ENCODE measurements at places on chromosomes 7 and 10.
A peak's percentile ranks its signal among the peaks of the same experiment; 100 is the strongest.

GRCh38 chr10:26468700-26469099 is 30.6 kb downstream of the APBB1IP start:
- DNase-seq: no peak

DNA sequence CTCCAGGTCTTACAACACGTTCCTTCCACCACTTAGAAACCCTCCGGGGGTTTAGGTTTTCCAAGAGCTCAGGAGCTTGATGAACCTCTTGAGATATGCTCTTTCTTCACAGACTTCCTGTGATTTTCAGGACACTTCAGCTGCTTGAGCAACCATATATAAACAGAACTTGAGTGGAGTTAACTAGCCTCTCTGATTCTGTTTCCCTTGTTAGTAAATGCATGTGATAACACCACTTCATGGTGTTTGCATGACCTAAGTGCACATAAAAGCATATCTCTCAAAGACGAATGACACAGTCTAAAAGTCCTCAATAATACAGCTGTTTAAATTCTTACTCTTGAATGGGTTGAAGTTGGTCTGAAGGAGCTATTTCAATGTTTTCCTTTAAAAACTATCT is 9.9 kb downstream of the PRR15 start:
- no peak for DNase-seq

DNA sequence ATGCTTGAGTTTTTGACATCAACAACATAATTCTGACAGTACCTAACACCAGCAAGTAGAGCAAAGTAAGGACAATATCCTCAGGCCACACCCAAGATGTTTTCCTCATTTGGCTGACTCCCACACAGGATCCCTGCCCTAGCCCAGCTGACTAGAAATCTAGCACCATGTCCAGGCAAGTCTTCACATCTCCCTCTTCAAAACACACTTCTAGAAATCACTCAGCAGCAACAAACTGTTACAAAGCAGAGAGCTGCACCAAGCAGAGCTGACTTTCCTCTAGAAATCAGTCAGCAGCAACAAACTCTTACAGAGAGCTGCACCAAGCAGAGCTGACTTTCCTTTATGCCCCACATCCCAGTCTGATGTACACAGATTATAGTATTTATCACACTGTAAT is 7.7 kb downstream of the TMEM168 start:
- DNase-seq: no peak

DNA sequence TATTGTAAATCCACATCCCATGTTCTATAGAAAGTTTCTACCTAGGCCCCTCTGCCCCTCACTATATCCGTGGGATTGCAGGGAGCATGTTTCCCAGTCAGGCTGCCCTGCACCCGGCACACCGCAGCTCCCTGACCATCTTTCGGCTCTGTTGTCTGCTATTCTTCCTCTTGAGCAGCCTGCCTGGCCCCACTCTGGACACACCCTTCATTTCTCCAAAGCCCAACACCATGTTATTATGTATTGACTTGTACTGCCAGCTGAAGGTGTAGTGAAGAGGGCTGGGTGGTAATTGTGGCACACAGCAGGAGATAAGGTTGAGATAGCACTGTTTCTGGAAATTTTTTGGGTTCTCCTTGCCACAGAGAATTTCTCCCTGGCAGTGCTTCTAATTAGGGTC is 9.8 kb downstream of the LRMDA start:
- no peak for DNase-seq

- DNase-seq: no peak
Measured at GRCh38 chr10:3813267-3813666, 28.3 kb upstream of the KLF6 start.

DNA sequence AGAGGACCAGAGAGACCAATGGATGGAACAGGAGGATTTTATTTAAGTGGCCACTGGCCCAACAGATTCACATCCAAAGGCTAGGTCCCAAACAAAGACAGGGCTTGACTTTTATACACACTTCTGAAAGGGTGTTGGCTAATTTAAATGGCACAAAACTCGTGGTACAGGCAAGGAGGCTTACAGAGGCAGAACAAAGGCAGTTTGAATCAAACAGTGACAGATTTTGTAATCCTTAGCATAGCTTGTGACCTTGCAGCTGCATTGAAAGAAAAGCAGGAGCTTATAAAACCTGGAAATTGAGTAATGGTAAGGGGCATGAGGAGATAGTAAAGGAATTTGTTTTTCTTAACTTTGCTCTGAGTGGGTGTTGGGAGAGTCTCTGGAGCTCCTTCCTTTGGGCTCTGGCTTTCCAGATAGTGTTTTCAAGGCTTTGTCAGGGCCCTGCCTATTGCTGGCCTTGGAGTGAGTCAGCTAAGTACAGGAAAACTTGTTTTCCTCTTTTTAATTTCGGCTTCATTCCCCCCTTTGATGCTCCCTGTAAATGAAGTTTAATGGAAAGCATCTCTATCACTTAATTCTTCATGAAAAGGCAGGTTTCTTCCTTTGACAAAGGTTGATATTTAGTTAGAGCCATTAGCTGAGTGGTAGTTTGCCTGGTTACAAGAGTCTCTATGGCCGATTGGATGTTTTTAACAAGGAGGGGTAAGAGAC is 96.9 kb downstream of the TRIM24 start:
- peak; percentile 12 for DNase-seq

DNA sequence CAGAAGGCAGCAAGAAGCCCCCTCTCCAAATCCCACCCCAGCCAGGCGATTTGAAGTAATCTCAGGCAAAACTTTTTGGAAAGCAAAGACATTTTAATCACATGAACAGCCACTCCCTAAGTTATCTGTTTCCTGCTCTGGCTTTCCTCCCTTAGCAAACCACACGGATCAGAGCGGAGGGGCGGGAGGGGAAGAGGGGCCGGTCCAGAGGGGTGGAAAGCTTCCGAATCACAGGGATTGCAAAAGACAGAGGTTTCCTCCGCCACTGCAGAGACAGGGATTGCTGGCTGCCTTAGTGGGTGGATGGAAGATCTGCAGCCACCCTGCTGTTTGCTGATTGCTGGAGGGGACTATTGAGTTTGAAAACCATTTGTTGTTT is 41.2 kb downstream of the ZCCHC24 start:
- DNase-seq: peak; percentile 55

DNA sequence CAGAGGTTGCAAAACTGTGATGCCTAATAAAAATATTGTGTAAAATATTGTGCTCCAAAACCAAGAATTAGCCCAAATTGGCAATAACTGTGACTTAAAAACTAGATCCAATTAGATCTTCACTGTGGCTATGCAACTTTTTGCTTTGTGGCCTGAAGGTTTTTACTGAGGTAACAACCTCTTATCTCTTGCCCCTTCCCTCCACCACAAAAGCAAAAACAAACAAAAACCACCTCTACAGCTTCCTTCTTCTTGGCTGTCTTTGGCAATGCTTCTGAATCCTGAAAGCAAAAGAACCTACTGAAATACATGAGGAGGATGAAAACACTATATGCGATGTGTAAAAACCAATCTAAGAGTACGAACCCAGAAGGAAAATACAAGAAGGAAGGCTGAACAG is 226.7 kb upstream of the MBL2 start:
- DNase-seq: no peak

- DNase-seq: no peak
Measured at GRCh38 chr7:461453-462172, 58.0 kb downstream of the PDGFA start.

DNA sequence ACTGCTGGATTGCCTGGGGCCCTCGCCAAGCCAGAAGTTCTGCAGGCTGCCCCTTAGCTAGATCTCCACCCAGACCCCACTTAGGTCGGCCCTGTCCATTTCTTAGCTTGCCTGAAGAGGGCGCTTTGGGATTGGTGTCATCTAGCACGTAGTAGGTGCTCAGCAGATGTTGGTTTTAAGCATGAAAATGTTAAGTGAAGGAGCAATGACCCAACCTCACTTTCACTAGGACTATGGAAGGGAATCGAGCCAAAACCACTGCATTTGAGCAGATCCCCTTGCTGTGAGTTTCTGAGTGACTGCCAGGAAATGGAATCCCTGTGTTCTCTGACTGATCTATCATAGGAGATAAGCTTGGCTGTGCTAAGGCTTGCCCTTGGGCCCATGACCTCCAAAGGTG is 131.7 kb upstream of the EEPD1 start:
- peak; percentile 17 for DNase-seq

- DNase-seq: no peak
Measured at GRCh38 chr10:51204066-51204465, 129.8 kb downstream of the PRKG1 start.

GRCh38 chr7:29242265-29242664 is 47.7 kb downstream of the CHN2 start:
- no peak for DNase-seq

DNA sequence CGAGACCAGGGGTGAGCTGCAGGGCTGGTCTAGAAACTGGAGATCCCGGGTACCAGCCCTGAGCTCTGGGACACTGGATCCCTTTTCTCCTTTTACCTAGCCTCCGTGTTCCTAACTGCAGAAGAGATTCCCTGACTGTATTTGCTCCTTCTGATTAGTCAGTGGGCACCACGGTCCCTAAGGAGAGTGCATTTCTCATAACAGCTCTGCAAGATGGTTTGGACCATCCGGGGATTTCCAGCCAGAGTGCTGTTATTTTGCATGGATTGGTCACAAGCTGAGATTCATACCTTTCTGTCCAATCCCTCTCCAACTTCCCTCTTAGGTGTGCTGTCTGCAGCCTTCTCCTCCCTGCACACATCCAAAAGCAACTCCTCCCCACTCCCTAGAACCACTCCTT is 122.6 kb downstream of the MYL10 start:
- DNase-seq: no peak

DNA sequence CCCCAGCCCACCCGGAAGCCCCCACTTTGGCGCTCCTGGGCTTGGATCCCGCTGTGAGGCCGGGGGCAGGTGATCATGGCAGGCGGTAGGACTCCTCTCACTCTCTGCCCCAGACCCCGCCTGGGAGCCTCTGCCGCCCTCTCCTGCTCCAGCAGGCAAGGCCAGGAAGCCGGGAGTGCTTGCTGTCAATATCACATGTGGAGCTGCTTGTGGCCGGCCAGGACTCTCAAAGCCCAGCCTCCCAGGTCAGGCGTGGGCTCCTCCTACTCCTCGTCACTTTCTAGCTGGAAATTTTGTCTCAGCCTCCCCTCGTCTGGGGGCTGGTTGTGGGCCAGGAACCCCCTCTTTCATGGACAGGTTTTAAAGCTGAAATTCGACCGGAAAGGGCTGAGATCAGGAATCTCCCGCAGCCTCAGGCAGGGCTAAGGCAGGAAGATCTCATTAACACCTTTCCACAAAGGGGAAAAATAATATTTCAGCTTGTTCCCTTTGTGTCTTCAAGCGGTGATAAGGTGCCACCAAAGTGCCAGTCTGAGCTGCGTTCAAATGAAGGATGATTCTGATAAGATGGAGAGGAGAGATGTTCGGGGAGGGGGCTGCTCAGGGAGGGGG is 273.6 kb upstream of the PODXL start:
- no peak for DNase-seq

DNA sequence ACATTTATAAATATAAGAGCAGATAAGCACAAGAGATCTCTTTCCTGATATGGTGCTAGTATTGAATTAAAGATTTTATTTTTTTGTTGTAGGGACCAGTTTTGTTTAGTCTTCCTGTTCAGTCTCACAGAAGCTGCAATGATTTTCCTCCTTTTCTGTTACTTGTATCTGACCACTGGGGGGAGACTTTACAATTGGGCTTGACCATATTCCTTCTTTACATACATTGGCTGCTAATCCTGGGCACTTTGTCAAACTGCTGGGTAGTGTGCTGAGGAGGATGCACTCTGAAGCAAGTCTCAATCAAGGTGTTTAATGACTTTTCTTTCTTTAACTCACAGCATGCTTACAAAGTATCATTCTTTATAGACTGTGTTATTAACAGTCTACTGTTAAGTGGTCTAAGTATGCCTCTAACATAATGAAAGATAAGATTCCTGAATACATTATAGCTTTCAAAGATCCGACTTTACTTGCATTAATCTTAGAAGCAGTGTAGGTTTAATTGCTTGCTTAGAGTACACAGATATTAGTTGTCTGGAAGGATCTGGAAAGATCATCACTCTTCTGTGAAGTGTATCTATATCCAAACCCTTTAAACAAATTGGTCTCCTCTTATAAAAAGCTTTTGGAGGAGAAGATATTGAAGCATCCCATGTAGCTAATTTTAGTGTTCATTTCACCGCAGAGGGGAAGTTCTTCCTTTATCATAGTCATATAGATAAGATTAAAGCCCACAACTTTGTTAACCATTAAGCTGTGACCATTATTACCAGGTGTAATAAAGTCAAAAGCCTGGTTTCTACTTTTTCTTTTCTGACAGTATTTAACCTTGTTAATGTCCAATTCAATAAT is 3.1 kb downstream of the PALS2 start:
- DNase-seq: peak; percentile 53

DNA sequence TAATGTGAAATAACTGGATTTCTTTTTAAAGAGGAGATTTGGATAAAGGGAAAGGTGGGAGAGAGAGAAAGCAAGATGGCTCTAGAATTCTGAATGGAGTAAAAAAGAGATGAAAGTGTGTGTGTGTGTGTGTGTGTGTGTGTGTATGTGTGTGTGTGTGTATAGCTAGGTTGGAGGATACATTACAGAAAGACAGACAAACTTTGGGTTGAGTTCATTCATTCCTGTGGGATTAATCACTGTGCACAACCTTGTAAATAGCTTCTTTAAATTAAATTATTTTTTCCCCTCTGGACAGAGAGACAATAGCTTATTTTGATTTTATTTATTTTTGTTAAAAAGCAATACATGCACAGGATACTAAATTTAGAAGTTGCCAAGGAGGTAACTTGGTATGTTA is 7.5 kb downstream of the ASB4 start:
- no peak for DNase-seq

GRCh38 chr7:128270826-128271272 is 29.8 kb downstream of the LEP start:
- DNase-seq: no peak

DNA sequence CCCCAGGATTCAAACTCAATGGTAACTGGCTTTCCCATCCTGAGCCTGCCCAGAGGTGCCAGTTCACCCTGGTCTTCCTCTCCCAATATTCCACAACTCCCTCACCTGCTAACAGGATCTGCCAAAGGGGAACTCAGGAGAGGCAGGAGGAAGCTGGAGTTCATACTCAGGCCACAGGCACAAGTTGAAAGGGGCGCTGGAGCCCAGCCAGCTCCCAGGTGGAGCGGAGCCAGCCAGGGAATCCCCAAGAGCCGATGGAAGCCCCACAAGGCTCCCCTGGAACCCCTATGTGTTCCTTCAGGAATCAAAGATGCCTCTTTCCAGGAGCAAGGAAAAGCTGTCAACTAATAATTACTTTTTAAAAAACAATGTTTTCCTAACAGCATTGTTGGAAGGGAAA is 63.5 kb downstream of the SH3PXD2A start:
- no peak for DNase-seq

- no peak for DNase-seq
Measured at GRCh38 chr7:41921453-41921981, 218.6 kb upstream of the INHBA start.

GRCh38 chr7:42407833-42408232 is 170.8 kb upstream of the GLI3 start:
- DNase-seq: no peak

All from suppressor macrophage treated with lipopolysaccharide for 1 hour (primary cell).